ENCODE measurements at places on chromosomes 6 and 20.

DNA sequence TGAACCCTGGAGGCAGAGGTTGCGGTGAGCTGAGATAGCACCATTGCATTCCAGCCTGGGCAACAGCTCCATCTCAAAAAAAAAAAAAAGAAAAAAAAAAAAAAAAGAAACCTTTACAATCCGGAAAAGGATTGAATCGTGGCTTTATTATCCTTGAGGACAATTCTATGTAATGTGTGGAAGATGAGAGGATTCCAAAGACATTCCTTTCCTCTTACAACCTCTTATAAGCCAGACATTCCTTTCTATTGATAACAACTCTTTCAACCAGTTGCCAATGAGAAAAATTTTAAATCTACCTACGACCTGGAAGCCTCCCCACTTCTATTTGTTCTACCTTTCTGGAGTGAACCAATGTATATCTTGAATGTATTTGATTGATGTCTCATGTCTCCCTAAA lies 91.2 kb upstream of the EEF1E1 start:
- no peak for DNase-seq

DNA sequence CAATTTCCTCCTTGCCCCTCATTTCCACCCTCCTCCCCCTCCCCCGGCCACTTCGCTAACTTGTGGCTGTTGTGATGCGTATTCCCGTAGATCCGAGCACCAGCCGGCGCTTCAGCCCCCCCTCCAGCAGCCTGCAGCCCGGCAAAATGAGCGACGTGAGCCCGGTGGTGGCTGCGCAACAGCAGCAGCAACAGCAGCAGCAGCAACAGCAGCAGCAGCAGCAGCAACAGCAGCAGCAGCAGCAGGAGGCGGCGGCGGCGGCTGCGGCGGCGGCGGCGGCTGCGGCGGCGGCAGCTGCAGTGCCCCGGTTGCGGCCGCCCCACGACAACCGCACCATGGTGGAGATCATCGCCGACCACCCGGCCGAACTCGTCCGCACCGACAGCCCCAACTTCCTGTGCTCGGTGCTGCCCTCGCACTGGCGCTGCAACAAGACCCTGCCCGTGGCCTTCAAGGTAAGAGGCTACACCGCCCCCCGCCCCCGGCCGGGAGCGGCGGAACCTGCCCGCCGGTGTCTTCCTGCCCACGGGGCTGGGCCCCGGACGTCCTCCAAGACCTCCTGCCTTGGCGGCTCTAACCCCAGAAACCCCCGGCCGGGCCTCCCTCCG lies 44.9 kb upstream of the SUPT3H start:
- peak; percentile 52 for DNase-seq

GRCh38 chr20:9507544-9508239 lies 6.7 kb upstream of the LAMP5 start:
- DNase-seq = no peak

- no peak for DNase-seq
Measured at GRCh38 chr20:3681931-3682781, at the start of gene ADAM33. Gene ADAM33 (minus strand): TSS chr20:3682010. CDS start chr20:3682004, 6 bp downstream.

DNA sequence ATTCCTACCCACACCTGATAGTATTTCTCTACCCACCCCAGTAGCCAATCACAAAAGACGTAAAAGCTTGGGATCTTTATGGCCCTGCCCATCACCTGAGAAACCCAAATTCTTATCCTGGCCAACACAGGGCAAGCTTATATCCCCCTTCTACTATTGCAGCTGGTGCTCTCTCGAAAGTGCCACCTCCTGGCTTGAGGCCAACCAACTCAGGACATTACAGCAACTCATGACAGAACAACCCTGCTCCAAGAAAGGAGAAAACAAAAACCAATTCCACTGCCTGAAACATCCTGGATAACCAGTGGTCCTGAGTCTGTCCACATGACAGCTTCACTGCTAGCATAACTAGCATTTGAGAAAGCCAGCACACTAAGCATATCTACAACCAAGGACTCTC lies 97.9 kb downstream of the CFAP61 start:
- no peak for DNase-seq

DNA sequence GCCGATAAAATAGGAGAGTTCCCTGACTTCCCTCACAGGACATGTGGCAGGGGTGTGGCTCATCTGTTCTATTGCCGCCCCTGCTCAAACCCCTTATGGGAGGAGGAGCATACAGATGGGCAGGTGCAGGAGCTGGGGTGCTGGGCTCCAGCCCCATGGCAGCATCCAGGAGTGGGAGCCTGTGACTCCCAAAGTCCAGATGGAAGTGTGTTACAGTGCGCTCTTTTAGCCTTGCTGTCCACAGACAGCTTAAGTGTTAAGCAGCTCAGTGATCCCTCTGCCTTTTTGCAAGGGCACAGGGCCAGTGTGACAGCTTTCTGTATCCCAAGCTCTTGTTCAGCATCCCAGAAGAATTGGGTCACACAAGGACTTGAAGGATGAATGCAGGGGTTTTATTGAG lies 212.3 kb upstream of the MYLIP start:
- DNase-seq = no peak

- no peak for DNase-seq
Measured at GRCh38 chr6:152404086-152404857, 232.9 kb downstream of the SYNE1 start.

DNA sequence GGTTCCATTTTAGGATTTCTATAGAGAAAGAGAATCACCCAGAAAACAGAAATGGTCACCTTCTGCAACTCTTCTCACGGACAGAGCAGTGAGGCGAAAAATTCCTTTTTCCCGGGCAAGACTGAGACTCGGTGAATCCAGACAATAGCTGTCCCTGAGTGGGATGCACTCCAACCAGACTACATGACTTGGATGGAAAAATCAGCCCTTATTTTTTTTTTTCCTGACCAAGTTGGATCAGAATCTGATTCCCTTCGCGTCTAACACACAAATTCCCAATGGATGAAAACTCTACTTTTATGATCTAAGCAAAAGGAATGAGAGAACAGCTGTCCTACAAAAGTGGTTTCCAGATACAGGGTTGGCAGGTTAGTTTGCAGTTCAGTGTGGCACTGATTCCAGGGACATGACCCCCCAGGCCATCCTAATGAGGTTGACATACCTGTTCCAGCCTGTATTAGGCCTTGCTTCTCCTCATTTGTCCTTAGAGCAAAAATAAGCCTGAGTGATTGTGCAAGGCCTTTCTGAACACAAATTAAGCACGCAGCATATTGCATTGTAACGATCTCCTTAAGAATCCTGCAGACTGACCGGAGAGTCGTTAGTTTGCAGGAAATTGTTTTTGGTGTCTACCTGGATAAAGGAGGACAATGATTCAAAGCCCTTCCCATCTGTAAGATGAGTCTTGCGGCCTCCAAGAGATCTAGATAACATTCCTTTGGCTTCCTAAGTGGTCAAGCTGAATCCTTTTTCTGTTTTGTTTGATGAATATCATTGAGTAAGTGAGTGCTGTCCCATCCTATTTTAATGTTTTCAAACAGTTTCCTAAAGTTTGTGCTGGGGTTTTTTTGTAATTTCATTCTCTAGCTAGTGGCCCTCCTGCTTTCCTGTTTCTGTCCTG lies 1.5 kb upstream of the NEDD9 start:
- no peak for DNase-seq

DNA sequence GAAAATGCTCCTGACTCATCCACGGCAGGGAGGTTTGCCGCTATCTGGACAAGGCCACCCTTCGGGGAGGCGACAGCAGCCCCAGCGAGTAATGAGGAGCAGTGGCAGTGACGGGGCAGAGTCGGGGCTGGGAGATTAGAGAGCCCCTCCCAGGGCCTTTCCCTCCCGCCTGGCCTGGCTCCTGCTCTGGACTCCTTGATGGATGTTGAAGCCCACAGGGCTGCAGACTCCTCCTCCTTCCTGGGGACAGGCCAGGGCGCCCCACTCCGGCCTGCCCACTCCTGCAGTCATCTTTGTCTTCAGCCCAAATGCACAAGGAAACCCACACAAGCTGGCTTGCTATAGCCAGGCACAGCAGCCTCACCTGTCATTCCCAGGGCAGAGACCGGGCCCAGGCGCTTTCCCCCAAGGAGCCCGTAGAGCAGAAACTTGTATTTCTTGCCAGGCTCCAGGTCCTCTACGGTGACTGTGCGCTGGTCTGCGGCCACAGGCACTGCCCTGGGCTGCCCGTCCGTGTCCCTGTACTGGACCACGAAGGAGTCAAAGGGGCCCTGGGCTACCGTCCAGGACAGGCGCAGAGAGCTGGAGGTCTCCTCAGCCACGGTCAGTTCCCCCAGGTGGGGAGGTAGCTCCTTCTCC lies 7.7 kb downstream of the CYP21A2 start:
- DNase-seq = no peak

DNA sequence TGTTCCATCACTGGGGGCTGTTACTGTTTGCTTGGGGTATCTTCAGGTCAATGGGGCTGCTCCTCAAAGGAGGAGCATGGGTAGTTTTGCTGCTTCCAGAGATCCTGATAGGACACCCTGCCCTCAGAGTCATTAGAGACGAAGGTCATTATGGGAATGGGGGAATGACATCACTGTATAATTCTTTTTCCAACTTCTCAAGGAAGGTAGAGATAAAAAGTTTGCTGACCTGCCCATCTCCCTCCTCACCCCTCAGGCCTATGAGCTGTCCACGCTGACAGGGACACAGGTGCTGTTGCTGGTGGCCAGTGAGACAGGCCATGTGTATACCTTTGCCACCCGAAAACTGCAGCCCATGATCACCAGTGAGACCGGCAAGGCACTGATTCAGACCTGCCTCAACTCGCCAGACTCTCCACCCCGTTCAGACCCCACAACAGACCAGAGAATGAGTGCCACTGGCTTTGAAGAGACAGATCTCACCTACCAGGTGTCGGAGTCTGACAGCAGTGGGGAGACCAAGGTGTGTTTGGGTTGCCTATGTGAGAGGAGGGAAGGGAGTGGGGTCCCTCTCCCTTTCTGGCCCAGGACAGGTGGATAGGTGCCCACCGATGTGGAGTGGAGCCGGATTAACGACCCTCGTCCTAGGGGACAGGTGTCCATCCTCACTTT lies 2.7 kb downstream of the SRF start:
- DNase-seq = no peak

DNA sequence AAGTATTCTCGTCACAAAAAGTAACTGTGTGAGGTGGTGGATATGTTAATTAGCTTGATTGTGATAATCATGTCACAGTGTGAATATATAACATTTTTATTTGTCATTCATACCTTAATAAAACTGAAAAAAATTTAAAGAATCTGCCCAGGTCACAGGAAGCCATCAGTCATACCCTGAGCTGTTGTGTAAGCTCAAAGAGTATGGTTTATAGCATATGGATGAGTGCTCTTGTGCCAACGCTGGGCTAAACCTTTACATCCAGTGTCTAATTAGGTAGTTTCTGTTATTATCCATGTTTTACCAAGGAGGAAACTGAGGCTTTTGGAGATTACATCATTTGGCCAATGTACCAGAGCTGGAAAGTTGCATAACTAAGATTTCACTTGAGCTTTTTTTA lies 11.4 kb downstream of the PKIG start:
- no peak for DNase-seq

GRCh38 chr20:37384683-37385174 lies 38.8 kb downstream of the SRC start:
- peak; percentile 72 for DNase-seq

DNA sequence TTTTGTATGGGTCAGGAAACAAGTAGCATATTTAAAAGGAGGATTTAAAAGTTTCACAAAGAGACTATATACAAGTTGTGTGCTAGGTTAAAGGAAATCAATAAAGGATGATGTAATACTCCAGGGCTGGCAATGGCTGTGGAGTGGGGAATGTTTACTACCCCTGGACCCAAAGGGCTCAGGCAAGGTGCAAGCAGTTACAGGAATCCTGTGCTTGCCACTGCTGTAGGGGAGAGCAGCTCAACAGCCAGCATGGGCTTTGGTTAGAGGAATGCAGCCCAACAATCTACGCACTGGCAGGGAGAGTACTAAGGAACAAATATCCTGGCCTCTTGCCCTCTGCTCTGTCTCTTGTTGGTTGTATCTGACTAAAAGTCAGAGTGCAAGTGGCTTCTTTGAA lies 1642.2 kb downstream of the KHDRBS2 start:
- no peak for DNase-seq

DNA sequence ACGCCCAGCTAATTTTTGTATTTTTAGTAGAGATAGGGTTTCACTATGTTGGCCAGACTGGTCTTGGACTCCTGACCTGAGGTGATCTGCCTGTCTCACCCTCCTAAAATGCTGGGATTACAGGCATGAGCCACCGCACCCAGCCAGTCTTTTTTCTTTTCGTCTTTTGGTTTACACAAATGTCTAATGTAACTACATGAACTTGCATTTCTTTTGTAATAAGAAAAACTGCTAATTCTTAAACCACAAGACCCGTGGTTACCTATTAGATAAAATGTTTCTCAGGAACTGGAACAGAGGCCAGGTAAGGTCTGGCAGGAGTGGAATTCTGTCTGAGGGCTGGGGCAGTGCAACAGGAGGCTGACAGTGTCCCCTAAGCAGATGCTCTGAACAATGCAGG lies 32.7 kb upstream of the GSTA3 start:
- no peak for DNase-seq

DNA sequence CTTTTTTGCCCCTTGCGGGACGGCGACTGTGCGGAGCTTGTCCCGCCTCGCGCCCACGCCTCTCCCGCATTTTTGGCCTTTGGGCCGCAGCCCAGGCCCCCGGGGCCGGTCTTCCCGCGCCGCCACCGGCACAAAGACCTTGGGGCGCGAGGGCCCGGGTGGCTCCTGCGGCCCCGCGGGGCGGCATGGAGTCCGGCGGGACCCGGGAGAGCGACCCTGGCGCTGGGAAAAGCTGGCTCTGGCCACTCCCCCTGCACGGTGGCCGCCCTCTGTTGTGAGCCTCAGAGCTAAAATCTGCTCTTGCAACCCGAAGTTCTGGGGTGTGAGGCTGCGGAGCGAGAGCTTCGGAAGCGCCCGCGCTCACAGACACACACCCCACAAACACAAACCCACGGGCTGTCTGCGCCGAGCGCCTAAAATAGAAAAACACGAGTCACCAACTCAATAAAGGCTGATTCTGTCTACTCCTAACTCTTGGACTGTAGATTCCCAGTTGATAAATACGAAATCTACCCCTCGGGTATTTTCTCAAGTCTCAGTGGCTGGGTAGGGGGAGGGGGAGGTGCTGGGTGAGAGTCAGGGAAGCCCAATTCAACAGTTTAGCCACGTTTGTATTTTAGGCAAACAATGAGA lies 496 bp upstream of the BEND3 start:
- DNase-seq = no peak

DNA sequence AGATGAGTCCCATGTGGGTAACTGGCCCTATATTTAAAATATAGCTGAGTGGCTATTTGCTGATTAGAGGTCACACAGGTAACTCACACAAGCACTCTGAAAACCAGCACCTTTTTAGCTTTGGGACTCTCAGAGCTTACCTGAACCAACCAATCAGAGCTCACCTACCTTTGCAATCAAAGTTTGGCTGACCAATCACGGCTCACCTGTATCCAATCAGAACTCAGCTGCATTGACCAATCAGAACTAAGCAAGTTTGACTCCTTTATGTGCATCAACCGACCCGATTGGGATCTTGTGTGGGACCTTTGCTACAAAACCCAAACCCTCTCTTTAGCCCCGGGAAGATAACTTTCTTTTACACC lies 106.8 kb upstream of the NXT1 start:
- DNase-seq = no peak

GRCh38 chr20:35303382-35303734 lies 11.1 kb upstream of the FAM83C start:
- DNase-seq = no peak

All from activated effector memory CD4-positive, alpha-beta T cell treated with Interleukin-2 at 50 U/mL for 16 hours (primary cell).